ENCODE measurements at places on chromosomes 5 and 9.

DNA sequence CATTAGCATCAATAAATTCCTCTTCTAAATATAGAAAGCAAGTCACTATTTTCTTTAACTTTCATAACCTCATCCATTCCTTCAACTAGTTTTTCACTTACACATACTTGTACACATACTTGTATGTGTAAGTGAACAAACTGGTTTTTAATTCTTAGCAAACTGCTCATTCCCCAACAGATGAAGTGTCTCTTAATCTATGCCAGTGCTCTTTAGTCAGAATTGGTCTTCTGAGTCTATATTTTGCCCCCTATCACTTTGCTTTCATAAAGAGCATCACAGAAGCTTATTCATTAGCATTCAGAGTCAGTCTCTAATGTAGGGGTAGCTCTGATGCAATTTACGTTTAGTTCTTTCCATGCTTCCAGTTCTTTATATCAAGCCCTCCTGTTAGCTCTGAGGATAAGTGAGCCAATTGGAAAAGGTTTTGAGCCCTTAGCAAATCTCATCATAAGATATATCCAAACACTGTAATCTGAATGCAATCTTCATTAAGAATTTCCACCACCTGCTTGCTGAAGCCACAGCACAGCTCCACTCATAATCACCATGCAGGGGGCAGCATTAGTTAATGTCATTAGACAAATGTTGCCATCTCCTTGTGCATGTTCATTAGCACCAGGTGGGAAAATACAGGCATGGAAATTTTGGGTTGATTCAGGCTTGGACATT is 178.5 kb upstream of the SLC24A2 start:
- DNase-seq: no peak

- DNase-seq: no peak
Observed at GRCh38 chr5:162512935-162513565, 445.5 kb downstream of the GABRG2 start.

GRCh38 chr5:179176571-179177230 is 116.5 kb downstream of the ZNF354C start:
- DNase-seq: no peak

DNA sequence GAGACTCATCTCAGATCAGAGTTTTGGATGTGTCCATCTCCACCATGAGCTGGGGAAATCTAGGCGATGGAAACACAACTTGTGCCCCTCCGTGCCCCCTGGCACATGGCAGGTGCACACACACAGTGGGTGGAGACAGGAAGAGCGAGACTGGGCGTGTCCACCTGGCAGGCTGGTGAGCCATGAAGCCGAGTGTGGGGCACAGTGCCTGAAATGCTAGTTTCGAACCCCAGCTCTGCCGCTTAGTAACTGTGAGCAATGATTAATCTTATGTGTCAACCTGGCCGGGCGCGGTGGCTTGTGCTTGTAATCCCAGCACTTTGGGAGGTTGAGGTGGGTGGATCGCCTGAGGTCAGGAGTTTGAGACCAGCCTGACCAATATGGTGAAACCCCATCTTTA is 80.8 kb upstream of the RNU6ATAC start:
- no peak for DNase-seq

DNA sequence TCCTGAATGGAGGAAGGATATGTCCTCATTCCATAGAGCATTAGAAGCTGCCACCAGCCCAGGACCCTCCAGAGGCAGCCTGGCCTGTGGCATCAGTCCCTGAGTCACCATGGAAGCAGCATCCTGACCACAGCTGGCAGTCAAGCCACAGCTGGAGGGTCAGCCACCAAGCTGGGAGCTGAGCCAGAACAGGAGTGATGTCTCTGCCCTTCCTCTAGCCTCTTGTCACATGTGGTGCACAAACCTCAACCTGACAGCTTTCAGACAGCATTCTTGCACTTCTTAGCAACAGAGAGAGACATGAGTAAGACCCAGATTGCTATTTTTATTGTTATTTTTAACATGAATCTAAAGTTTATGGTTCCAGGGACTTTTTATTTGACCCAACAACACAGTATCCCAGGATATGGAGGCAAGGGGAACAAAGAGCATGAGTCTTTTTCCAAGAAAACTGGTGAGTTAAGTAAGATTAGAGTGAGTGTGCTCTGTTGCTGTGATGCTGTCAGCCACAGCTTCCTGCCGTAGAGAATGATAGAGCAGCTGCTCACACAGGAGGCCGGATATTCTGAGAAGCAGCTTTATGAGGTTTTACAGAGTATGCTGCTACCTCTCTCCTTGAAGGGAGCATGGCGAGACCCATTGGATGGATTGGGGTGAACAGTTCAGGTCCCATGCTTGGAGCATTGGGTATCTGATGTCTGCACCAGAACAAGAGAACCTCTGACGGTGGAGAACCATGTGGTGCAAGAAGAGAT is 13.0 kb upstream of the CYFIP2 start:
- no peak for DNase-seq

- no peak for DNase-seq
Observed at GRCh38 chr5:95238560-95239325, 46.2 kb downstream of the MCTP1 start.

DNA sequence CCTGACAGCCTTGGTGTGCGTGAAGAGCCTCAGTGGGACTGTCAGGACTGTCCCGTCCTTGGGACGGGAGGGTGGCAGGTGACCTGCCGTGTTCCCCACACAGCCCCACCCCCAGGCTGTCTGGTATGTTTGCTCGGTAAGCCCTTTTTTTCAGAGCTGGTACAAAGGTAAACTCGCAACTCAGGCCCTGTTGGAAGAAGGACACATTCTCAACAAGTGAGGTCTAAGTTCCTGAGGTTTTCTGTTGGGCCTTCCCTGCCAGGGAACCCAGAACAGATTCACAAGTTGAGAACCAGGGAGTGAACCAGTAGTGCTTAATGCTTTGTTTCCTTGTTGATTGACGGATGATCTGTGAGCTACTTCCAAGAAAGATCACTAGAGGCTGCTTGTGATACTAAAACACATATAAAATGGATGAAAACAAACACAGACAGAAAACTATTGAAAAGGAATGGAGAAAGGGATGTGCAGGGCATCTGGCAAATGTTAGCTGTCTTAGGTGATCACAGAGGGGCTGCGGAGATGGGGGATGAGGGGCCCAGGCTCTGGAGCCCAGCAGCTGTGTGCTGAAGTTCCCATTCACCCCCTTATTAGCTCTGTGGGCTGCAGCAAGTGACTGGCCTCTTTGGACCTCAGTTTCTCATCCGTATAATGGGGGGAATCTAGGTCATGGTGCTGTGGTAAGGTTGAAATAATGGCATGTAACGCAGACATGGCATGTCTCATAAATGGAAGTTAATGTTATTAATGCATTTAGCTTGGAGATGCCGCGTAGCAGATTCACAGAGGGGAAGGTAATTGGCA is 2.7 kb downstream of the NDST1 start:
- DNase-seq: no peak

DNA sequence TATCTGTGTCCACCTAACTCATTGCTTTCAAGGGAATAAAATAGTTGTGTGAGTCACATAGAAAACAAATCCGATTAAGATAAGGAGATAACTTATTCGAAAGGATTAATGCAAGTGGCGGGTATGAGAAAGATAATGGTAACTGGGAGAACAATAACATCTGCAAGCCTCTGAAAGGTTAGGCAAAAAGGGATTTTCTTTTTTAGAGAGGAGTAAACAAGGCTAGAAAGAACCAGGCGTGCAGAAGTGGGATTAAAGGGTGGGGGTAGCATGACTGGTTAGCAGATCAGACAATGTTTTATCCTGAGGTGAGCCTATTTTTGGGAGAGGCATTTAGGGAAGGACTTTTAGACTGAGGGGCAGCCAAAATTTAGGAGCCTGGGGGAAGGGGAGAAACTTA is 34.7 kb upstream of the JMY start:
- no peak for DNase-seq

GRCh38 chr5:83817591-83817990 is 96.9 kb upstream of the HAPLN1 start:
- no peak for DNase-seq

- no peak for DNase-seq
Observed at GRCh38 chr9:98240475-98240874, 15.0 kb downstream of the TBC1D2 start.

- no peak for DNase-seq
Observed at GRCh38 chr9:13762209-13762608, 482.7 kb upstream of the MPDZ start.

GRCh38 chr5:136901-137300 is 44.9 kb downstream of the PLEKHG4B start:
- no peak for DNase-seq

DNA sequence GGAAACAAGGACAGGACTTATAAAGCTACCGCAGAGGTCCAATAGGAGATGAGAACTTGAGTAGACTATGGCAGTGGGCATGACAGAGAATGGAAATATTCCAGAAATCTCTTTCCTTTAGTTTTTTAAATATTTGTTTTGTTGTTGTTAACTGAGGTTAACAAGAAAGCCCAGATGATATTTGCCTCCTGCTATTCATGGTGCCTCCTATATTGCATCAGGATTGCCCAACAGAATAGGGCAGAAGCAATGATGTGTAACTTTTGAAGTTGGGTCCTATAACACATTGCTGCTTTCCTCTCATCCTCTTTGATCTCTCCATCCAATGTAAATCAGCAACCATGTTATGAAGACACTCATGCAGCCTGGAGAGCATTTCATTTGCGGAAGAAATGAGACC is 42.8 kb downstream of the PDE4D start:
- DNase-seq: no peak

DNA sequence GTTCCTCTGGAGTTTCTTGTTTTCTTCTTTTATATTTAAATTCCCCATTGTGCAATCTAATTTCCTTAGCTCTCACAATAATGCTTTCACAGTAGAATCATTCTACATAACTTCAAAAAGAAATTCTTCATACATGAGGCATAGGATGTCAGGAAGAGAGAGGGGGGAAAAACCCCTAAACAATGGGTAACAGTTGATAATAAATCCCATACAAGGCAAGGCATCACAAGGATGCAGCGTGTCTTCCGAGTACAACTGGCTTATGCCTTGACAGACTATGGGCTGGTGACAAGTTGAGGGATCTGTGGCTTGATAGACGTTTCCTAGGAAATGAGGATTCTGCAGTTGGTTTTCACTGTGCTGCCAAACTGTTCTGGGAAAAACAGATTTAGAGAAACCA is 247.4 kb downstream of the ARL15 start:
- no peak for DNase-seq

DNA sequence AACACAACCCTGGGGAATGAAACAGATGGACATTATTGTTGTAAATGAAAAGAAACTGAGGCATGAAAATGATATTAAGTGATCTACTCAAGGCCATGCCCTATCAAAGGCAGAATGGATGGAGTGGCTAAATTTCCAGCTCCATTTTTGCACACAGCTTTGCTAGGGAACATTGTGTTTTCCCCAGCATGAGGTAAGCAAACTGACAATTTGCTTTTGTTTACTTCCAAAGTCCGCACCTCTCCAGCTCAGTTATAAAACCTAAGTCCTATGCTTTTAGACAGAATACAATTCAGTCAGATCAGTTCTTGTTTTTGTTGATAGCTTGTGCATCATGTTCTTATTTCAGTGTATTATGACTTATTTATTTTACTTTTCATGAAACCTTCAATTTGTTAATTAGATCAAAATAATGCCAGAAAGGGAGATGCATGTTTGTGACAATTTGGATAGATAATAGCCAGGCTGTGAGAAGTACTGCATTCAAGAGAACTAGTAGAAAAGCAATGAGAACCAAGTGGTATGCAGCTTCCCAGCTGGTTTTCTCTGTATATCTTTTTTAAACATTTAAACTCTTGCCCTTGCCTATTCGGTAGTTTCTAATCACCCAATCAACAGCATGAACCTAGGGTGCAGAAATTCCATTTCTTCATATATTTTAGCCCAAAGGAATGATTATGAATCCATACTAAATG is 380.8 kb downstream of the SPATA31D1 start:
- DNase-seq: no peak
